ENCODE measurements at places on chromosomes 13 and 19.

DNA sequence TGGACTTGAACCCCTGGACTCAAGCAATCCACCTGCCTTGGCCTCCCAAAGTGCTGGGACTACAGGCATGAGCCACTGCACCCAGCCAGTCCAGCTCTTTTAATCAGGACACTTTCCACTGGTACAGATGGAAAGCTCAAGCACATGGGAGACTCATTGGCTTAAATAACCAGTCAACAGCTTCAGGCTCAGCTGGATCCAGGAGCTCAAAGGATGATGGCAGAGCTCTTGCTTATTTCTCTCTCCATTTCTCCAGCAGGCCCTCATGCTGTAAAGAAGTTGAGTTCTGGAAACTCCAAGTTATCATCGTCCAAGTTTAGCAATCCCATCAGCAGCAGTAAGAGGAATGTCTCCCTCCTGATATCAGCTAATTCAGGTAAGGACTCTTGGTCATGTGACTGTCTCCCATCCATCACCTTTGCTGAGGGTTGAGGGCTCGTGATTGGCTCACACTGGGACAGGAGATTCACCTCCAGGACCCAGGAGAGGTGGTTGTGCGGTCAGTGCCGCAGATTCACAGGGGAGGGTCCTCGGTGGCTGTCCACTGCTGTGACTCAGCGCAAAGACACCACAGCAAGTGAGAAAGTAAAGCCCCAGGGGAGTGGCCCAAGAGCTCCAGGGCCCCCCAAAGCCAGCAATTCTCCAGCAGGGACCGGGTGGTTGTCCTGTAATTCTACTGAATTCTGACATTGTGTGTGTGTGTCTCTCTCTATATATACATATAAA is 5.1 kb downstream of the CCL25 start:
- DNase-seq, result no peak

DNA sequence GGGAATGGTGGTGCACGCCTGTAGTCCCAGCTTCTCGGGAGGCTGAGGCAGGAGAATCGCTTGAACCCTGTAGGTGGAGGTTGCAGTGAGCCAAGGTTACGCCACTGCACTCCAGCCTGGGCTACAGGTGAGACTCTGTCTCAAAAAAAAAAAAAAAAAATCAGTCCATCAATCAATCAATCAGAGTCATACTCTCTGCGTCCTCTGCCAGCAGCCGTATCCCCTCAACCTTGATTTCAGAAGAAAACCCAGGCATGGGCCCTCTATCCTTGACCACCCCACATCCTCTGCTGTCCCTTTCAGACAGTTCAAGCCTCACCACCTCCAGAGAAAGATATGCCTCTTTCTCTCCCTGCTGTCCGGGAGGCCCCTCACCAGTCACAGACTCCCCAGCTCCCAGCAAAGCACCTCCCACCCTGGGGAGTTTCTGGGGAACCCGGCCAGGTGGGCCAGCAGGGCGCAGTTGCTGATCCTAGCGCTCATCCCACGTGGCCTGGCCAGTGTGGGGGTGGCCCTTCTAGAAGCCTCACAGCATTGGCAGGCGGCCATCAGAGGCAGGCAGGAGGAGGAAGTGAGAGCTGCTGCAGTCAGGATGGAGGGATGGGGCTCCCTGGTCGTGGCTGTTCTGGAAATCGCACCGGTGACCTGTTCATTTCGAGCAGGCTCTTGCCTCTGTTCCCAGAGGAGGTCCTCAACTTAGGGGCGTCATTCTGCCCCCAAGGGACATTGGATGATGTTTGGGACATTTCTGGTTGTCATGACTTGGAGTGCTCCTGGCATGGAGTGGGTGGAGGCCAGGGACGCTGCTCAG is 10.2 kb upstream of the JSRP1 start:
- no peak for DNase-seq

GRCh38 chr19:33171916-33172359 is 22.2 kb upstream of the LRP3 start:
- no peak for DNase-seq

GRCh38 chr19:4748185-4748584 is 24.5 kb upstream of the DPP9 start:
- no peak for DNase-seq

Data from stimulated activated CD4-positive, alpha-beta T cell treated with anti-CD3 and anti-CD28 coated beads, Interleukin-4, amount 100 ng/mL, for 48 hours (primary cell).